NCI-H2029 (cell line): ENCODE measurements at places on chromosomes 7 and 10.

DNA sequence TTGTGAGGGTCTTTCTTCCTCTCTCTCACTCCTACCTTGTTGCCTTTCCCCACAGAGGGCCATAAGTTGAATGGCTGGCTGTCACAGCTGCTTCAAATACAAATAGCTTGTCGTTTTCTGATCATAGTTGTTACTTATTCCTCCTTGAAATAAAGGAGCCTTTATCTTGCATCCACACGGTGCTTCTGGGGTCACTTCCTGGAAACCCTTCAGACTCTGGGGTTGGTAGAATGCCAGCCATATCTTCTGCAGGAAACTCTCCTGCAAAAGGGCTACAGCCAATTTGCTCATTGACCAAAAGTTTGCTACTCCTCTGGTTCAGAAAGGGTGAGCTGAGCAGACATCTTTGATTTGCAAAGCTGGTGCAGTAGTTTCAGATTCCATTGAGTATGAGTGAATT is 70.4 kb downstream of the FAM185A start:
- no peak for DNase-seq

- DNase-seq = no peak
Measured at GRCh38 chr10:72335394-72336258, 19.1 kb downstream of the DNAJB12 start.

DNA sequence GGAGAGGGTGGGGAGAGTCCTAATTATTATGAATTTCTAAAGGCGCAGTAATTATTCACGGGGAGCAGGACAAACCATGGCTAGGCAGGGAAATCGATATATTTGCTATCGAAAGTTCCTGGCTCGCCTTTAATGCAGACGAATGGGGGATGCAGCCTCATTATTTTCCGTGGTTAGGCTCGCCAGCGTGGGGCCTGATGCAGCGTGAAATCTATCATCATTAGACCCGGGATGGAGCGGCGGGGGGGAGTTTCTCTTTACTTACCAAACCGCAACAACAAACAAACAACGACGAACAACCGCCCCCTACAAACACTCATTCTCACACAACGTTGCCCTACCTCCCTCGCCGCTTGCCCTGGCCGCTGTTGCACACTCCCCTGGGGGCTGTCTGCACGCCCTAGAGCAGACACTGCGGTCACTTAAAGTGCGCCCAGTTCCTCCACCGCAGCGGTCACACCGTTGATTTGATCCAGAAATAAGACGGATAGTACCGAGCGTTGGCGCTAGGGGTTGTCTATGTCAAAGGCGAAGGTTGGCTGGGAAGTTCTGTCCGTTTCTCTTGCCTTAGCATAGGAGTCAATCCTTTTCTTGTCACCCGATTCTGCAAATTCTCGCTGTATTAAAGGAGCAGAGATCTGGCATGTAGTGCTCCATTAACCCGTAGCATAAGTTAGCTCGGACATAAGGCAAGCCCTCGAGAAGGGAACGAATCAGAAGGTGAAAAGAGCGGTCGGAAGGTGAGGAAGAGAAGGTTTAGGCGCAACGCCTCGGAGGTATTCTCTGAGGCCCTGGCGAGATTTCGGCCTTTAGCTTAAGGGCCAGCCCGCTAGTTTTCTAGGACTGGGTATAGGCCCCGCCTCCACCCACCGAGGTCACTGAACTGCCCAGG is 10.4 kb downstream of the NXPH1 start:
- no peak for DNase-seq

- peak; percentile 13 for DNase-seq
Measured at GRCh38 chr7:44565097-44565794, 8.5 kb downstream of the DDX56 start.

DNA sequence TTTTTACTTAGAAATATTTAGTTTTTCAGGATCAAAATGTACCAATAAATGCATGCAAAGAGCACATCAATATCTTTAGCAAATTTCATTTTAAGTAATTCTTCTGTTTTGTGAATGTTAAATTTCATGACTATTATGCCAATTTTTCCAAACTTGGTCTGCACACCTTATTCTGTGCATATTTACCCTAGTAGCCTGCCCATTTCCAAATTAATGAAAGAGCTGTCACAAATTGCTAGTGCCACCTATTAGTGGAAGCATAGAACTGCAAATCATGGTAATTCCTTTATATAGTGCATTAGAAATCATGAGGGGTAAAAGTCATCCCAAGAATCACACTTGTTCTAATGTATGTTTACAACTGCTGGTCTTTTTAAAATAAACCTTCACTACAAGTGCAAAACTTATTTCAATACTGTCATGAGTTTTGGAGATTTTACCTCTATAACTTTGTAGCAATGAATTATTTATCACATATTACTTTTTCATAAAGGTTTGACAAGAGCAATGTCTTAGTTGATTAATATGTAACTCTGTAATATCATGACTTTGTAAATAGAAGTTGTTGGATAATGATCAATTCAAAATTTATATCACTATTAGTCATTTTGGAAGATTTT is 5.7 kb downstream of the SEMA3A start:
- DNase-seq = no peak

GRCh38 chr7:26143298-26144048 is 8.5 kb upstream of the NFE2L3 start:
- no peak for DNase-seq

DNA sequence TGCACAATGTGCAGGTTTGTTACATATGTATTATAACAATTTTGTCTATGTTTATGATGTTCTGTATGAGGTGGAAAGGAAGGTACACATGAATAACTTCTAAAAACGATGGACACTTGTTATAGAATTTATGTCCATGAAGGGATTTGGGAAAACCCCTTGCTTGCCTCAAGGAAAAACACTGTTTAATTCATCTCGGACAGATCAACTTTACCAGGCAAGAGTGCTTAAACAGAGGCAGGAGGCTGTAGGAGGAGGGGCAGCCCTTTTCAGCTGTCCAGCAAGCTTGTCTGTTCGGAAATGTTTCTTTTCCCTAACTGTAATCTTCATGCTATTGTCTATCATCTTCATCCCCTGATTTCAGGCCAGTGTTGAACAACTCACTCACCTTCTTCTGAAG is 200.9 kb downstream of the CDC14C start:
- DNase-seq = no peak

- no peak for DNase-seq
Measured at GRCh38 chr7:101687081-101687480, 58.0 kb upstream of the MYL10 start.

DNA sequence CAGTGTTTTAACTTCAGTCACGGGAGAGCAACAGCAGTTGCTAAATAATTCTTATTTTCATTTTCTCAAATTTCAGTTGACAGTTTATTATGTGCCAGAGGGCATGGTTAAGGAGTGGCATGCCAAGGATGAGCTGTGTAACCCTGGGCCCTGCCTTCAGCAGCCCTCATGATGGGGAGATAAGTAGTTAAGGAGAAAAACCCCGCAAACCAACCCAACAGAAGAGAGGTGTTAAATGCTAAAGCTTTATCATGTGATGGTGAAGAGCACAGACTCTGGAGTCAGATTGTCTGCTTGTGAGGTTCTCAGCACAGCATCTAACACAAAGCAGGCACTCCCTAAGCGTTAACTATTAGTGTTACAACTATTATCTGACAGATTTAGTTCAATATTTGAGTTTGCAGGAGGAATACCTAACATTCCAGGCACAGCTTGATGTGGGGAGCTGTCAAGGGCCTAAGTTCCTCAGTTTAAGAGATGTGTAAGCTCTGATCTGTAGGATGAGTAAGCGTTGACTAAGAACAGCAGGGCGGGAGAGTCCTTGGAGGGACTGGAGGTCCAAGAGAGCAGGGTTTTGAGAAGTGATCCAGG is 29.6 kb downstream of the STAM start:
- no peak for DNase-seq

DNA sequence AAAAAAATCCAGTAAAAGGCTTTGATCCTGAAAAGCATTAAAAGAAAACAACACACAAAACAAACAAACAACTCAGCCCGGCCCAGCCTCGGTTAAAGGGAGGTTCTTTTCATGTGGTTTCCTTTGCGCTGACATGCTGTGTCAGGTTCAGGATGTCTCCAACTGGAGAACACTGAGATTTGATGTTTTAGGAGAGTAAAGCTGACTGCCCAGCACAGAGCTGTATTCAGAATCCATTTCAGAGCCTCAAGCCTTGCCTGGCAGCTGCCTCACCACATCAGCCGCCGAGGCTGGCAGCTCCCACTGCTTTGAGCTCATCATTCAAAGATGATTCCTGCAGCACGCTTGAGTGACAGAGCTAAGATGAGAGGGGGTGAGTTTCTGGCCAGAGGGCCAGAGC is 205.8 kb upstream of the LYZL1 start:
- no peak for DNase-seq

- no peak for DNase-seq
Measured at GRCh38 chr7:92831716-92832533, 4.4 kb downstream of the CDK6 start.

GRCh38 chr10:91590904-91591796 is 41.7 kb downstream of the PPP1R3C start:
- DNase-seq = no peak

- DNase-seq = no peak
Measured at GRCh38 chr10:110837418-110838171, 34.1 kb upstream of the PDCD4 start.

DNA sequence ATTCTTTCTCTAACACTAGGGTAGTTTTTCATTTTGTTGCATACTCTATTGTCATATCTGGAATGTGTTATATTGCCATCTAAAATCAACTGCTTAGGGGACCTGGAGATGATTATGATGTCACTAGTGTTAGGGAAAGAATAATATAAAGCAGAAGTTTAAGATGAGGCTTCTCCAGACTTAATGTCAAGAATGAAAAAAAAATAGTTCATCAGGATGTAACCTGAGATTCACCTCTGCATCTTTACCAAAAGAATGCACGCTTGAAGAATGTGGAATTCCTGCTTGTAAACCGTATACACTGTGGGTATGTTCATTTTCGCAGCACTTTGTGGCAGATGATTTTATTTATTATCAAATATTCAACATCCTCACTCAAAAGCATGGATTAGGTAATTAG is 184.6 kb downstream of the ST7 start:
- DNase-seq = no peak

- no peak for DNase-seq
Measured at GRCh38 chr7:44990109-44991023, 9.6 kb upstream of the CCM2 start.

- no peak for DNase-seq
Measured at GRCh38 chr10:3946234-3947229, 161.5 kb upstream of the KLF6 start.

DNA sequence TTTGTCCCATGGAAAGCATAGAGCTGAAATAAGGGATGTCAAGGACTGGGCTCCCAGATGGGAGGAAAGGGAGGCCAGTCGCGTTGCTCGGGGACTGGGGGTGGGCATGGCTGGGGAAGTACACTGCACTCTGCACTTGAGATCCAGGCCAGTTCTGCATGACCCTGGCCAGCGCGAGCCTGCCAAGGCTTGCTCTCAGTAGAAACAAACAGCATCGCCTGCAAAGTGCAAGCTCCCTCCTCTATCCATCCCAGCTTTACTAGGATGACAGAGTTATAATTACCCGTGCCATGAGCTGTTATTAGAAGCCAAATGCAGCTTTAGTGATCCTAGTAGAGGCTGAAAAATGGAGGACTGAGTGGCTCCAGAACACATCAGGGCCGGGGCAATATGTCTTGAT is 43.9 kb upstream of the PDCD4 start:
- DNase-seq = no peak

- no peak for DNase-seq
Measured at GRCh38 chr7:7707806-7708205, 10.6 kb downstream of the RPA3 start.

GRCh38 chr7:1288390-1288995 is 55.8 kb downstream of the UNCX start:
- no peak for DNase-seq
